ENCODE measurements at places on chromosomes 13 and 19.

DNA sequence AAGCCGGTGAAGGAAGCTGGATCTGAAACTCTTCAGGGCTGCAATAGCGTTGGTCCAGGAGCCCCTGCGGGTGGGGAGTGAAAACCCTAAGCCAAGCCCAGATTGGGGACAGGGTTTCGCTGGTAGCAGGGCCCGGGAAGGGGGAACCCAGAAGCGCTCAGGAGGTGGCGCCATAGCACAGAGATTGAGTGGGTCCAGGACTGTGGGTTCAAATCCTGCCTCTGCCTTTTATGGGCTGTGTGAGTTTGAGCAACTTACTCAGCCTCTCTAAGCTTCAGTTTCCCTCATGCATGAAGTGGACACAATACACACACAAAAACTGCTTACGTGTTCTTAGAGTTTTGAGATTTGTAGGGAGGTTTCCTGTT lies 8.3 kb upstream of the SYCN start:
- peak; percentile 38 for DNase-seq

GRCh38 chr19:7000333-7000732 lies 20.9 kb downstream of the MBD3L2B start:
- no peak for DNase-seq

DNA sequence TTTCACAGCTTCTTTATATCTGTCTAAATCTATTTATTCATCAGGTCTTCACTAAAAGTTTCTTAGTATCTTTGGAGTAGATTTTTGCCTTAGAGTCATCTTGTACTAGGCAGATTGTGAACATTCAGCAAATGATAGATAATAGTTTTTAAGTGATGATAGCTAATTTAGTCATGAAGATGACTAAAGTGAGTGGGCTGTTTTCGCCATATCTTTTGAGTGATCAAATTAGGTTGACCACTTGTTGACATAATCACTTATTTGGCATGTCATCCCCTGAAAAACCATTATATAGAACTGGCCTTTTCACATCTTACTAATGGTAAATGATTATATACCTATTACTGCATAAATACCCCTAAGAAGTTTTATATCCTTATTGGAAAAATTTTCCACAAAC lies 999.2 kb downstream of the PCDH17 start:
- DNase-seq, result no peak

DNA sequence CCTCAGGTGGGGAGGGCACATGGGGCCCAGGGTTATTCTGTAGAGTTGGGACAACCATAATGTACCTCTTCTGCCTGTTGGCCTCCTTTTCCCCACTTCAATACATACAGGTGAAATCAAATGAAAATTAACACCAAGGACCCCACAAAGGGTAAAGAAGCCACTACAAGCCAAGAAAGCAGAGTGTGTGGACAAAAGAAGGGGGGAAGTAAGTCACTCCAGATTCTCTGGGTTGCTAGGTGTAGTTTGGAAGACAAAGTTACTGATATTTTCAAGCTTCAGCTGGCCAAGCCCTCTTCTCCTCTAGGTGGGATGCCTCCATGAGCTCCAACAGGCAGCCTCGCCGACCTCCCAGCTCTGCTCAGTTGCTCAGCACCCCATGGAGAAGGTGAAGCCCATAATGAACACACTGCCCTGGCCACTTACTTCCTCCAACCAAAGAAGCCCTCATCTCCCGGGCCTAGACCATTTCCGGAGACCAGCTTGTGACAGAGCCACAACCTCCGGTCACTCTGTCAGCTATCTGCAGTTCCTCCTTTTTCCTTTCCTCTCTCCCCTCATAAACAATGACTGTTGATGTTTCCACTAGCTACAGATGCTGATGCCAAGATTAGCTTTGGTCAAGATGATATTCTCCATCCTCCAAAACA lies 66.8 kb upstream of the MED4 start:
- DNase-seq, result no peak

DNA sequence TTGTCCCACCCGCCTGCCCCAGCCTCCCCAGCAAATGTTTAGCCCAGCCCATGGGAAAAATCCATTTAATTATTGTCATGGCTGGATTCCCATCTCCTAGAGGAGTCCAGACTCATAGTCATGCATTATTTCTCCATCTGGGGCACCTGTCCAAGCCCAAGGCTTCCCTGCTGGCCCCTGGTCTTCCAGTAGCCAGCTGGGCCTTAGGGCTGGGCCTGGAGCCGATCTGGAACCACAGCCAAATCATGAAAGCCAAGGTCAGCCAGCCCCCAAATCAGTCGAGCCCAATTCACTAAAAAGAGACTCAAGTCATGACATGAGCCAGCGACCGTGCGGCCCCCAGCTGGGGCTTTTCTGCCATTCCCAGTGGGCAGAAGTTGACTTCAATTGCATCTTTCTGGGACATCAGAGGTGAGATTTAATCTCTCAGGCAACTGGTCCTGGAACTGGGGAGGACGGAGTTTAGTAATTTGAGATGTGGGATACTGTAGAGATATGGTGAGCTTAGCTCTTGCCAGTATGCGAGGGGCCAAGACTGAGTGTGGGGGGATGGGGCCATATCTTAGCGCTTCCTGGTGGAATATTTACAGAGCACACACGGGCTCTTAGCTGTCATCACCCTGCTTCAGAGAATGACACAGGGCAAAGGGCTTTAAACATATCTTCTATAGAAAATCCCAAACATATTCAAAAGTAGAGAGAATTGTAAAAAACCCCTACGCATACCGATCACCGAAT lies 9.4 kb upstream of the PGLYRP2 start:
- no peak for DNase-seq

- DNase-seq, result no peak
Observed at GRCh38 chr13:37492075-37492474, 106.5 kb downstream of the POSTN start.

DNA sequence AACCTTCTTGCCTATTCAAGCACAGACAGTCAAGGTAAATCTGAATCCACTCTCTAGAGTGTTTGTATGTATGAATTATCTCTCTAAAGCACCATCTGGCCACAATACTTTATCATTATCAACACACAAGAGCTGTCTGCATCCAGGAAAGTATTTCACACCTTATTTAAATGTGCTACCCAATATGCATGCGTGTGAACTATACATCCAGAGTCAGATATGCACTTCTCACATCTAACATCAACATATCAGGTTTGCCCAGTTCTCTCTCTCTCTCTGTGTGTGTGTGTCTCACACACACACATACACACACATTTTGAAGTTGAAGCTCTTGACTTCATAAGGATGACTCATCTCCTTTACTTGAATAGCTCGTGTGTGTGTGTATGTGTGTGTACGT lies 697.5 kb upstream of the PCDH20 start:
- no peak for DNase-seq

GRCh38 chr13:69264362-69265334 lies 843.0 kb upstream of the ATXN8OS start:
- DNase-seq, result no peak

- no peak for DNase-seq
Observed at GRCh38 chr13:24632382-24633121, 47.7 kb upstream of the ATP12A start.

GRCh38 chr13:114177245-114178010 lies 1.6 kb upstream of the CFAP97D2 start:
- no peak for DNase-seq

GRCh38 chr19:1213391-1214286 lies 8.1 kb downstream of the STK11 start:
- peak; percentile 12 for DNase-seq

DNA sequence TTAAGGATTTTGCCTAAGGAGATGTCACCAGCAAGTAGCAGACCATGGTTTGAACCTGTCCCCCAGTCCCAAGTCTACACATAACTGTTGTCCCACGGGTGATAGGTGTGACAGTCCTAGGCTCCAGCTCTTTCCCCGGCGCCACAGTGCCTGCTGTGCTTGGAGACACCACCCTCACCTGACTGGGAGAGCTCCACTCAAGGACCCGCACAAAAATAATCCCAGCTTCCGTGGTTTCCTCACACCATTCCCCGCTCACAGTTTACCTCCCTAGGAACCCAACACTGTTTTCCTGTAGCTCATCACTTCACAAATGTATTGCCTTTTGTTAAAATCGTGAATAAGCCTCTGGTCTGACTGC lies 19.8 kb upstream of the RASA3 start:
- no peak for DNase-seq

- no peak for DNase-seq
Observed at GRCh38 chr19:43806848-43807247, 4.6 kb upstream of the LYPD5 start.

GRCh38 chr13:30908416-30908980 lies 2.4 kb downstream of the MEDAG start:
- no peak for DNase-seq

DNA sequence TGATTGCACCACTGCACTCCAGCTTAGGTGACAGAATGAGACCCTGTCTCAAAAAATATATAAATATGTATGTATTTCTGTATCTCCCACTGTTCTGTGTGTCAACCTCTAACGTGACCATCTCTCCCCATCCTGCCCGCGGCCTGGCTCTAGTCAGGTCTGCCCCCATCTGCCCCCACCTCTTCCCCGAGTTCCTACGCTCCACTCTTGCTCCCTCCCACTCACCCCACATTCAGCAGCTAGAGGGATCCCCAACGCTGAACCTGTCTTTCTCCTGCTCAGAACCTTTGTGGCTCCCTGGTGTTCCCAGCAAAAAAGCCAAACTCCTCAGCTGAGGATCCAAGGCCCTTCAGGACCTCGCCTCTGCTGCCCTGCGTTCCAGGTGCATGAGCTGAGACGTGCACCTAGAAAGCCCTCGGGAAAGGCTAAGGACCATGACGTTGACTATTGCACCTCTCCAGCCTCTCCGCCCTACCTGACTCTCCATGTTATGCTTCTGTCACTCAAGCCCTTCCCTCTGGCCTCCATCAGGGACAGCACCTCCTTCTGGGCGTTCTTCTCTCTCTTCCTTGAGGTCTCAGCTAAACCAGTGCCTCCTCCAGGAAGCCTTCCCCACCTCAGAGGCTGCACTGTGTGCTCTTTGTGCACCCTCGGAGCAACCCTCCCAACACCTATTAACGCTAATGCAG lies 18.1 kb downstream of the AKT2 start:
- DNase-seq, result no peak

DNA sequence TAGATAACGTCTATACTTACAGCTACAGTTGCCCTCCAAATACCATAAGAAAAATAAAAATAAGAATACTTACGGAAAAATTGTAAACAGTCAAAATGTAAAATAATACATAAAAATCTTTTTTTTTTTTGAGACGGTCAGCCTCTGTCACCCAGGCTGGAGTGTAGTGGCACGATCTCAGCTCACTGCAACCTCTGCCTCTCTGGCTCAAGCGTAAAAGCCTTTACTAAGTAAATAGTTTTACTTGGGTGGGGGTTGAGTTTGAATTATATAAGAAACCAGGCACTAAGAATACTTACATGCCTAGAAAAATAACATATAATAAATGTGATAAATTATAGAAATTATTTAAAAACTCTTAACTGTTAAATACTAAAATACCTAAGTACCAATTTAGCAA lies 1413.0 kb upstream of the PRR20A start:
- DNase-seq, result no peak

- DNase-seq, result no peak
Observed at GRCh38 chr19:46056536-46056935, 15.7 kb upstream of the IGFL4 start.

- no peak for DNase-seq
Observed at GRCh38 chr13:79631051-79631659, 150.2 kb downstream of the NDFIP2 start.

- no peak for DNase-seq
Observed at GRCh38 chr13:74825152-74825937, 656.6 kb downstream of the TBC1D4 start.

DNA sequence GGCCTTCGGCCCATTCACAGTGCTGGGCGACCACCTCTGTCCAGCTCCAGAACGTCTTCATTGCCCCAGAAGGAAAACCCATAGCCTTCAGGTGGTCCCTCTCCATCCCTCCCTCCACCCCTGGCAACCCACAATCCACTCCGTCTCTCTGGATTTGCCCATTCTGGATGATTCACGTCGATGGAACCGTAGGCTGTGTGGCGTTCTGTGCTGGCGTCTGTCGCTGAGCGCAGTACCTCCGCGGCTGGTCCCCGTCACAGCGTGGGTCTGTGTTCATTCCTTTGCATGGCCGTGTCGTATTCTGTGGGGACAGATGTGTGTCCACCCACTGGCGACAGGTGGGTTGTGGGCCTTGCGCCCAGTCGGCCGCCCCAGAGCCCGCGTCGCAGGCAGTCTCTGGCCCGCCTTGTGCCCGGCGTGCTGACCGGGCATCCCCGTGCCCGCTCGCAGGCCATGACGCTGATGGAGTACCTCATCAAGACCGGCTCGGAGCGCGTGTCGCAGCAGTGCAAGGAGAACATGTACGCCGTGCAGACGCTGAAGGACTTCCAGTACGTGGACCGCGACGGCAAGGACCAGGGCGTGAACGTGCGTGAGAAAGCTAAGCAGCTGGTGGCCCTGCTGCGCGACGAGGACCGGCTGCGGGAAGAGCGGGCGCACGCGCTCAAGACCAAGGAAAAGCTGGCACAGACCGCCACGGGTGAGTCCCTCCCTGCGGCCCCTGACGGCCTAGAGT lies 10.1 kb downstream of the EPN1 start:
- DNase-seq, result no peak

GRCh38 chr13:95361686-95362085 lies 60.4 kb upstream of the ABCC4 start:
- no peak for DNase-seq

DNA sequence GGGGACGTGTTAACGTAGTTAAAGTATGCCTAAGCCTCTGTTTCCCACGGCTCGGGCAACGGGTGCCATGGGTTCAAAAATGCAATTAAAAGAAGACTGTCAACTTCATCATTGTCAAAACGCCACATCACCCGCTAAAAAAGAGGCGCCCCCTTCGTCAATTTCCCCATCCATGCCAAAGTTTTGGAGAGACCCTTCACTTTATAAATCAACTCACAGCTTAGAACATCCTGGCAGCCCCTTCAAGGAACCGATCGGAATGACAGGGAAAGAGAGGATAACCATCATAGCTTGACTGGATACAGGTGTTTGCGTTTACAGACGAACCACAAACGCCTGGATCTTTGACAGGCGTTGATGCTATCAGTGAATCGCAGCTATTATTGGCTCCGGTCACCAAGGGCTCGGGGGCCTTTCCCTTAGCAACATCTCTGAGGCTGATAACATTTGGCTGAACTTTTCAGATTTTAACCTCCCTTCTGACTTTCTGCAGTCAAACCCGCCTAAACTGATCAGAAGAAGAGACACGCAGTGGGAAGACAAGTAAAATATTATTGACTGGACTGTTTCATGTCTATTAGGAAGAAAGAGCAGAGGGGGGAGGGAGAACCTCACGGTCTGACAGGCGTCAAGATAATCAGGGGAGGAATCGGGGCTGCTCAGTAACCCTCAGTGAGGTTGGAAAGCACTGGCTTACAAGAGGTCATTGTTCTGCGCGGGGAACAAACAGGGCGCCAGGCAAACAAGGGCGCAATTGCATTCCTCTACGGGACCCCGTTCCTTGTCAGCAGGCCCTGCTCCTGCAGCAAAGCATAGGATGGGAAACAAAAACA lies 322.5 kb upstream of the ZNF507 start:
- DNase-seq, result no peak

Data from stimulated activated CD4-positive, alpha-beta T cell treated with anti-CD3 and anti-CD28 coated beads, Interleukin-15, amount 100 ng/mL, for 1 hour (primary cell).